Cortex of kidney (tissue), 1 donor: ENCODE measurements at places on chromosomes 1 and 21.

DNA sequence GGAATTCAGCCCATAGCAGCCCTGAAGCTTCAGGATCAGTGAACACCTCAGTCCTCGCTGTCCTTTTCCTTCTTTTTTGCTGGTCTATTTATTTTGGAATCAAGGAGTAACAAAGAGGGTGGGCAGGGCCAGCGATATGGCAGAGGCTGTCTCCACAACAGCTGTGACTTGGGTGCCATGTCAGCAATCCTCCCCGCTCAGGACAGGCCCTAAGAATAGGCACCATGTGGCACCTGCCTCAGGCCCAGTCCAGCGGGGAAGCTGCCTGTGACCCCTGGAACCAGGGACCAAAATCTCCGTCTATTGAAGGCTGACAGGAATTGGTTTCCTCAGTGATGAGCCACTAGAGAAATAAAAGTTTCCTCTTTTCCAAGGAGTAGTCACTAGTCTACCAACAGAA is 58.6 kb upstream of the TNR start:
- no peak for DNase-seq

- DNase-seq = no peak
These were observed 144.5 kb upstream of the RUNX3 start for GRCh38 chr1:25074351-25075227.

DNA sequence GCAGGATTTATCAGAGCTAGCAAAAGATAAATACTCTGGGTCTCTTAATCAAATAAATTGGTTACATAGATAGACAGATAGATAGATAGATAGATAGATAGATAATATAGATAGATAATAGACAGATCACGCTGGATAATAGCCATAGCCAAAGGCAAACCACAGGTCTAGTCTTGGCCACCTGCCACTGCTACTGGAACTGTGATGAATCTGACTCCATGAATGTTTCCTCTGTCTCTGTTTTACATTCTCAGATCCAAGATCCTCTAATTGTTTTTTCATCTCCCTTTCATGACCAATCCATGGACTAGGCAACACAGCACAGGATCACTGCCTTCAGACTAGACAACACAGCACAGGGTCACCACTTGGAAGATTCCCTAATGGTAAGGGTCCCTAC is 444.7 kb upstream of the NFIA start:
- no peak for DNase-seq

DNA sequence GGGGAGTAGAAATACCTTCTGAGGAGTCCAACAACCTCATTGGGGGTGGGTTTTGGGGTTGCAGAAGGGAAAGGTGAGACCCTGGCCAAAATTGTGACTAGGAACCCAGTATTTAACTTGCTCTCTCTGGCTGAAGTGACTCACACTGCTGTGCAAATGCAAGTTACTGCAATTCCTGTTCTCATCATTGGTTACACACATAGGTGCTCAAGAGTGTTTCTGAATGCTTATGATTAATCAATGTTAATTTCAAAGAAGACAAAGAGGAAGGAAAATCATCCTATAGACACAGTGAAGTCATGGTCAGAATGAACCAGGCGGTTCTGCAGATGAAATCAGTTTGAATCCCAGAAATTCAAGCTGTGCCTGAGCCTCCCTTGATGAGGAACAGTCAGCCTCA is 3.1 kb downstream of the ASCL5 start:
- DNase-seq = no peak

GRCh38 chr21:24200052-24200451 is 1407.2 kb downstream of the MRPL39 start:
- no peak for DNase-seq

DNA sequence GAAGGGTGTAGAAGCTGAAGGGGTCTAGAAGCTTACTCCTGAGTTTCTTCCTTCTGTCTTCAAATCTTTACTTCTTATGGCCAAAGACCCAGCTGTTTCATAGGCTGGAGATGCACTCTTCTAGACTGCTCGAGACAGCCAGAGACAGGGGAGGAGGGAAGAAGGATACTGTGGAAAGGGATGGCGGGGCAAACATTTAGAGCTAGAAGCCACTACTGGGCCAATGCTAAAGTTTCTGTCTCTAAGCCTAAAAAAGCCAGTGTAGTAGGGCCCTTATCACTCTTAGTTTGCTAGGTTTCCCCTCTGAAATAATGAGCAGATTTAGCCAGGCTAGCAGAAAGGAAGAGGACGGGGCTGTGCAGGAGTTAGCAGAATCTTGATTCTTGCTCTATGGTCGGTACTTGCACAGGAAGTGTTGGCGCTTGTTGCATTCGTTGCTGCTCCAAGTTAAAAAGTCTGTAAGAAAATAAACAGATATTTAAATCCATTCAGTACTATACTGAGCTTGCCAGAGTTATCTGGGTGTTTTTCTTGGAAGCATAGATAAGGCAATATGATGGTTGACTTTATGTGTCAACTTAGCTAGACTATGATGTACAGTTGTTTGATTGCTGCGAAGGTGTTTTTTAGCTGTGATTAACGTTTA is 16.9 kb downstream of the REG4 start:
- no peak for DNase-seq

GRCh38 chr1:195664628-195665027 is 943.6 kb downstream of the KCNT2 start:
- no peak for DNase-seq

DNA sequence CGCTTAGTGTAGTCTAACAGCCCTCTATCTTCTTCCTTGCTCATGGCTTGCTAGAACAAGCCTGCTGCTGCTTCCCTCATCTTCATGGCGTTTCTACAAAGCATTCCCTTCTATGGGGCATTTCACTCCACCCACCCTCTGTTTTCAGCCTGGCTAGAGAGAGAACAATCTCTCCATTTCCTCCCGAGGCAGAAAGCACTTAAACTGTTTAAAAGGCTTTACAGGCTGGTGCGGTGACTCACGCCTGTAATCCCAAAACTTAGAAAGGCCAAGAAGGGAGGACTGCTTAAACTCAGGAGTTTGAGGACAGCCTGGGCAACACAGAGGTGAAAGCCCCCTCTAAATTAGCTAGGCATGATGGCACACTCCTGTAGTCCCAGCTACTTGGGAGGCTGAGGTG is 17.8 kb downstream of the ORC1 start:
- no peak for DNase-seq

- DNase-seq = no peak
These were observed 2.6 kb downstream of the PTAFR start for GRCh38 chr1:28173980-28174297.

GRCh38 chr1:174366946-174367345 is 80.8 kb upstream of the GPR52 start:
- no peak for DNase-seq

DNA sequence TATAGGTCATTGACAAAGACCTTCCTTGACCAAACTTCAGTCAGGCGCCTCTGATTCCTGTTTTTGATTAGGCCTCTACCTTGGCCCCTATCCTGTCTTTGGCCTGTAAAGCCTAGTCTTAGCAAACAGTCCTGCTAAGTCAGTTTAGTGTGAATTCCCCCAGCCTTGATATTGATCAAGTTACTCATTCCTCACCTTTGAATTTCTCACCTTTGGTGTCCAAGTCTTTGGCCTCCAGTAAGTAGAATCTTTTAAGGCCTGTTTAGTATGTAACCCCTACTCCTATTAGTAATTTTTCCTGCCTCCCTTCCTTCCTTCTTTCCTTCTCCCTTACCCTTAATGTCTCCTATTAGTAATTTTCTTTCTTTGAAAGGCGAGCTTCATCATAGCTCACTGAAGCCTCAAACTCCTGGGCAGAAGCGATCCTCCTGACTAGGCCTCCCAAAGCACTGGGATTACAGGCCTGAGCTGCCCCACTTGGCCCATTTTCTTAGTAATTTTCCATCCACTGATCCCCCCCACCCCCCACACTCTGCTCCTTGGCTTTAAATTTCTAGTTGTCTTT is 13.0 kb upstream of the ZNF692 start:
- DNase-seq = no peak

DNA sequence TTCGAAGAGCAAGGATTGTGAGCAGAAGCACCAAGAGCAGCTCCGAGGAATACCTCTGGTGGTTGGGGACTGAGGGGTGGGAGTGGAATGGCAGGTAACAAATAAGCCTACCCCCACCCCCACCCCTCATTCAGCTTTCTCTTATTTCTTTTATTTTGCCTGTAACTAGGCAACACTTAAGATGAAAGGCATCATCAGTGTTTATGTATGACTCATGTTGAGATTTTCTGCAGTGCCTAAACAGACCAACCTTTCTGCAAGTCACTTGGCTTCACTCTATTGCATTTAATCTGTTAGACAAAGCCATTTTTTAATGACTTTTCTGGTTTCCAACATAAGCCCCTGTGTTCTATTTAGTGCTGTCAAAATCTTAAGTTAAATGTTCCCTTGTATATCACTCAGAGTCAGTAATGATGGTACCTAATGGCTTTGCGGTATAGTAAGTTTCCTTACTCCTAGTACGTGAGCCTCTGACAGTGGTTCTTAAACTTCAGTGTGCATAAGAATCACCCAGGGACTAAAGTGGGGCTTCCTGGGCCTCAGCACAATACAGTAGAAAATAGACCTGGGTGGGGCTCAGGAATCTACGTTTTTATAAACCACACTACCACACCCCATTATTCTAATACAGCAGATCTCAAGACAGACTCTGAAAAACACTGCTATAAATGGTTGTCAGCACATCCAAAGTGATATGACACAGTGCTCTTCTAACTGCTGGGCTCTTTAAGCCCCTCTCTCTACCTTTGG is 19.9 kb downstream of the CASQ2 start:
- DNase-seq = no peak

- no peak for DNase-seq
These were observed 15.4 kb upstream of the CYYR1 start for GRCh38 chr21:26588446-26588845.

GRCh38 chr1:46941135-46941694 is at the start of gene CYP4A11:
Gene CYP4A11, minus strand, starts transcription at chr1:46941476. Its CDS starts 43 bp downstream, at chr1:46941433.
- no peak for DNase-seq

GRCh38 chr1:55974714-55975441 is 604.5 kb downstream of the PLPP3 start:
- no peak for DNase-seq

GRCh38 chr1:160129046-160129445 is 13.5 kb downstream of the ATP1A2 start:
- DNase-seq = no peak

- DNase-seq = no peak
These were observed 1.5 kb downstream of the MXRA8 start for GRCh38 chr1:1356796-1357401.

- DNase-seq = no peak
These were observed 37.3 kb upstream of the LBR start for GRCh38 chr1:225464851-225465792.

DNA sequence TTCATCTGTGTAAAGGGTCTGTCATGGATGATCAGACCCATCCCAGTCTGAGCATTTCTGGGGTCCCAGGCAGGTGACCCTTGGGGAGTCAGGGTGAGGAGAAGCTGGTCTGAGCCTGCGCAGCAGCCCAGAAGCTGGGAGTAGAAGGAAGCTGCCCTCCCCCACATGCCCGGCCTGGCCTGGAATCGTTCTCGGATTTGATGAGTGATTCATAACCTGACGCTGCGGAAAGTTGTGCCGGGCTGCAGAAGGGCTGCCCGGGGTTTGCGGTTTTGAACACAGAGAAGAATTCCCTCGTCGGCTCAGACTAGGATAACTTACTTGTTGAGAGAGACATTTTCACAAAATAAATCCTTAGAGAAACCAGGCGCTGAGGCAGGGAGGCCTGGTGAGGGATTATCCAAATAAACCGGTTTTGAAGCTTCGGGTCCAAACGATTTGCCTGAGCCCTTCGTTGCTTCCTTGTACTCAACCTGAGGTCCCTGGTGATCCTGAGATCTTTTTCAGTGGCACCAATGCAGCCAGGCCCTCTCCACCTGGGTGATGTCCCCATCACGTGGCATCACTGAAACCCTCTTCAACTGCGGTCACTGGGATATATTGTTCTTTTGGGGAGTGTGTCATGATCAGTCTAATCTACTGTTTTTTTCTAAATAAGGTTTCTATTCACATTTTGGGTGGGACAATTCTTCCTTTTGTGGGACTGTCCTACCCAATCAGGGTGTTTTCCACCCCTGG is 29.2 kb downstream of the EPHB2 start:
- DNase-seq = no peak

GRCh38 chr21:33480481-33481103 is 818 bp upstream of the TMEM50B start:
- DNase-seq = no peak
